NCI-H2081 (cell line): ENCODE measurements at places on chromosomes 1 and 21.

DNA sequence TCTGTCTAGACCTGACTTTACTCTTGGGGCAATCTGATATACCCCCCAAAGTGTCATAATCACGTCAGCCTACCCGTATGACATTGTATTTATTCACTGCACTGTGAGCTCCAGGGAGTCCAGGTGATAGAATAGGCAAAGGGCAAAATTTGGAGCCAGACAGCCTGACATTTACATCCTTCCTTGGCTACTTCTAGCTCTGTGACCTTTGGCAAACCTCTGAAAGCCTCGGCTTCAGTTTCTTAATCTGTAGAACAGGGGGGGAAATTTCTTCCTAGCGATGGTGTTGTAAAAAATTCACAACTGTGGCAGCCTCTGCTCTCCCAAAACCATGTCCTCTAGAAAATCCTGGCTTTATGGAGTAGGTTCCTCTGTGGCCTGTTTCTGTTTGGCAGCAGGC lies 240.9 kb downstream of the KIF26B start:
- DNase-seq, result no peak

- no peak for DNase-seq
These were observed 131.6 kb upstream of the SAMSN1 start for GRCh38 chr21:14677639-14678179.

GRCh38 chr1:221663321-221663720 lies 78.6 kb downstream of the DUSP10 start:
- DNase-seq, result no peak

- DNase-seq, result no peak
These were observed 34.1 kb downstream of the KRTAP20-3 start for GRCh38 chr21:30676737-30677136.

GRCh38 chr1:79852004-79852403 lies 845.5 kb upstream of the ADGRL4 start:
- no peak for DNase-seq

DNA sequence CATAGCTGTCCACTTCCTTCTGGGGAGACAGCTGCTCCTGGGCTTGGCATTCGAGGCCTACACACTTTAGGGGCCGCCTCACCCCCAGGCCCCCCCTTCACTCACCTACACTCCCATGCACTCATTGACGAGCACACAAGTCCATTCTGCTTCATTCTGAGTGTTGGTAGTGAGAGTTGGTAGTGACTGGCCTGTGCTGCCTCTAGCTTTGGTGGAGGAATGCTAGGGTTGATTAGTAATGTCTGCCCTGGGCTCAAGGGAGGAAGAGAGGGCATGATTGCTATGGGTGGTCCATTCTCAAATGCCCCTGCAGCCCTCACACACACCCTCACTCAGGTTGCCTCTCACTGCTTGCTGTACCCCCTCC lies 30.4 kb downstream of the TRIM11 start:
- DNase-seq, result no peak
